ENCODE measurements at places on chromosomes 2 and 18.

GRCh38 chr2:26989156-26989555 lies 18.7 kb downstream of the MAPRE3 start:
- DNase-seq = no peak

- no peak for DNase-seq
These were observed 55.7 kb upstream of the SLC39A10 start for GRCh38 chr2:195601361-195601760.

- DNase-seq = no peak
These were observed 8.1 kb upstream of the PSTPIP2 start for GRCh38 chr18:46080156-46080555.

DNA sequence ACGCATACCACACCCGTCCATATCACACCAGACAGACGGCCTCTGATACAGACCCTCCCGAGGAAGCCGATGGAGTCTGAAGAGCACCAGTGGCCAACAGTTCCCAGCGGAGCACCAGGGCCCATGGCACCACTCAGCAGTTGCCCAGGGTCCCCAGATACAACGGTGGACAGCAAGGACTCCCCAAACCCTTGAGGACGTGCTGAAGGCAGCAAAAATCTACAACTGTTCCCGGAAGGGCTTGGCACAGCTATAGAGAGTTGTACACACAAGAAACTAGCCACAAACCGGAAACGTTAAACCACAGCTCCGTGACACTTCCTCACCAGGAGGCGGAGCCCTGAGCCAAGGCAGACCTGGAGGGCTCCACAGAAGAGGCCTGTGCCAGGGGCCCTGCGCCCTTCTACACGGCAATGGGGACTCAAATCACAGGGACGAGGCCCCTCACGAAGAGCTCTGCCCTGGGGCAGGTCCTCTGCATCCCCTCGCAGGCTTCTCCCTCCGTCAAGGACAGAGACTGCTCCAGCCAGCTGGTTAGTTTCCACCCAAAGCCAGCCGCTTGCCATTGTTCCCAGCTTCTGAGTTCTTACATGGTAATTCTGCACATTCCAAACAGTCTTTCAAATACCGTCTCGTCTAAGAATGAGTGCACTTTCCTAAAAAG lies 133.4 kb downstream of the HDAC4 start:
- DNase-seq = peak; percentile 96

DNA sequence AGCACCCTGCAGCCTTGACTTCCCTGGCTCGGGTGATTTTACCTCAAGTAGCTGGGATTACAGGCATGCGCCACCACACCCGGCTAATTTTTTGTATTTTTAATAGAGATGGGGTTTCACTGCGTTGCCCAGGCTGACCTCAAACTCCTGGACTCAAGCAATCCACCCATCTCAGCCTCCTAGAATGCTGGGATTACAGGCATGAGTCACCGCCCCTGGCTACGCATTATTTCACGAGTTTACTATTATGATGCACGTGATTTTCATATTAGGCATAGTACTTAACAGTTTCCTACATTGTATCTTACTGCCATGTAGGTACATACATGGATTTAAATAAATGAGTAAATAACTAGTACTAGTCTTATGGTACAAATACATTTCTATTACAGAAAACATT lies 4.4 kb downstream of the DYNC2LI1 start:
- no peak for DNase-seq

DNA sequence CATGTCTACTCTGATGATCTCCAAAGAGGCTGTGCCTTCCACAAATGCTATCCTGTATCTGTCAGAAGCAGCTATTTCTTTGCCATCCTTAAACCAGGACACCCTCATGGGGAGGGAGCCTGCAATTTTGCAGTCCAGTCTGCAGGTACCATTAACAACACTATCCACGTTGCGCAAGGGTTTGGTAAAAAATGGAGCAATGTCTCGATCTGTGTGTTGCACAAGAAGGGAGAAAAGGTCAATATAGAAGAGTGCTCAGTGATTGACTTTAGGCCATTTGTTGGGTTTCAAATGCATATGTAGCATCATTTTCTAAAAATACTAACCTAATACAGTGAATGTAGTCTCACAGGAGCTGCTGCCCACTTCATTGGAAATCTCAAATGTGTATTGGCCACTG lies 74.3 kb downstream of the TTN start:
- DNase-seq = no peak

GRCh38 chr2:231688719-231689118 lies 19.6 kb upstream of the PTMA start:
- no peak for DNase-seq

DNA sequence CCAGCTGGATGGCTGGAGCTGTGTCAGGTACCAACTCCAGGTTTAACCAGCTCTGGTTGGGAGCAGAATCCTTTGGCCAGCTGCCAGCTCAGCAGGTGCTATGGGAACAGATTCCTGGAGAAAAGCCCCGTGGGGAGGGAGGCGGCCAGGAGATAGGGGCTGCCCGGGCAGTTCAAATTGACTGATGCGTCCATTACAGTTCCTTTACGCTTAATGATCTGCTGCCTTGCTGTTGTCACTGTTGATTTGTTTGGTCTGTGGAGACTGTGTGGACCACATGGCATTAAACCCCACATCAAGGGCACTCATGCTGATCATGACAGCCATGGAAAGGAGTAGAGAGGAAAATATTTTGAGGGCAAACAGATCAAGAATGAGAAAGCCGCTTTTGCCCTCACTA lies 200.0 kb downstream of the TSN start:
- no peak for DNase-seq

DNA sequence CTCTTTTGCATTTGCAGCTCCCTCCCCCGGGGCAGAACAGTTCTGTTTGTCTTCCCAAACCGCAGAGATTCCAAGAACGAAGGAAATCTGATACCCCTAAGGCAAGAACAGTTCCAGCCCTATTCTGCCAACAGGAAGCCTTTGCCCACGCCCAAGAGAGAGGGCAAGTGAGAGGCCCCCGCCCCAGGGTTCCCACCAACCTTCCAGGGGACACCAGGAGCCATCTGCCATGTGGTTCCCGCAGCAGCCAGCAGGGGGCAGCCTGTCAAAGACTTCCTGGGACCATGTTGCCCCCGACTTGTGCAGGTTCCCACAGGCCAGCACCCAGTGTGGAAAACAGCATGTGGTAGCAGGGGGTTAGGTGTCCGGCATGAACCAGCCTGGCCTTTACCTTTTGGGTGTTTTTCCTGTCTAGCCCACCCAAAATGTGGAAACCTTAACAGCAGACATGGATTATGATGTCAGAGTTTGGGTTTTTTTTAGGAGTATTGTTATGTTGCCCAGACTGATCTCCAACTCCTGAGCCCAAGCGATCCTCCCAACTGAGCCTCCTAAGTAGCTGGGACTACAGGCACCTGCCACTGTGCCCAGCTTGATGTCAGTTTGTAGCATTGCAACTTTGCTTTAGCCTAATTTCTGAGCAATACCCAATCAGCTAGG lies 21.7 kb upstream of the EFHD1 start:
- peak; percentile 65 for DNase-seq

- no peak for DNase-seq
These were observed 1333.3 kb upstream of the SLC39A10 start for GRCh38 chr2:194323740-194324139.

- no peak for DNase-seq
These were observed 27.7 kb downstream of the EIF2AK3 start for GRCh38 chr2:88599527-88599926.

- no peak for DNase-seq
These were observed 43.0 kb upstream of the FOSL2 start for GRCh38 chr2:28349546-28350165.

- no peak for DNase-seq
These were observed 17.8 kb upstream of the ASAP2 start for GRCh38 chr2:9188823-9189222.

DNA sequence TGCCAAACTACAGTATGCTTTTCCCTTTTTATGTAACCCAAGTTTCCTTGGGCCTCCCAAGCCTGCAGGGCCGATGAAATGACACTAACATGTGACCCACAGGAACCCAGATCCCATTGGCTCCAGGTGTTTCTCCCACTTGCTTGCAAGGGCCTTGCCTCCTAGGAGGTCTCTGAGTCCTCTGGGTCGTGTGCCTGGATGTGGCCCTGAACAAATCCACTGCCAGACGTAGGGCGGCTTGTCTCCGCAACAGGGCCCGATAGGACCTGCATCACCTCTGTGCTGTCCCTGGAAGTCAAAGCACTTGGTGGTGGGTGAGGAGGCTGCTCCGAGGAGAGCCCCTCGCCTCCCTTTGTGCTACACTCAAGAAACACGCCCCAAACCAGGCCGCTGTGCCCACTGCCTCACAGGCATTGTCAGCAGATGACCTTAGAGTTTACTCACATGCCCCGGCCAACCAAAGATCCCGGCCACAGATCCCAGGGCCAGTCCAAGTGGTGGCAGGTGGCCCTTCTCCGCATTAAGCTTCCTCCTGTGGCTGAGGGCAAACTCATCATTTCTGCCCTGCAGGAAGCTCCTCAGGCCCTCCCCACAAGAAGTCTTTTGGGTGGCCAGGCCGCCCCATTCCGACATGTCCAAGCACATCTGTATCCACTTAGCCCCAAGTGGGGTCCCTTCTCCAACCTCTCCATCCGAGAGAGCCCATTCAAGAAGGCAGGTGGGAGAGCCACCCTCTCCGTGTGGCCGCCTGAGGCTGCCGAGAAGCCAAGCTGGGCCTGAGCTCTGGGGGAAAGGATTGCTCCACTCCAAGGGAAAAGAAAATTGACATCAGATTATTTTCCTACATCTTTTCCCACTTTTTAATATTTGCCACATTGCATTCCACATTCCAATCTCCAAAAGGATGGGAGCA lies 76.7 kb downstream of the GFPT1 start:
- no peak for DNase-seq

GRCh38 chr2:202178346-202178958 lies 59.9 kb downstream of the SUMO1 start:
- peak; percentile 66 for DNase-seq

- peak; percentile 87 for DNase-seq
These were observed 923 bp downstream of the FIGLA start for GRCh38 chr2:70789304-70790135.

DNA sequence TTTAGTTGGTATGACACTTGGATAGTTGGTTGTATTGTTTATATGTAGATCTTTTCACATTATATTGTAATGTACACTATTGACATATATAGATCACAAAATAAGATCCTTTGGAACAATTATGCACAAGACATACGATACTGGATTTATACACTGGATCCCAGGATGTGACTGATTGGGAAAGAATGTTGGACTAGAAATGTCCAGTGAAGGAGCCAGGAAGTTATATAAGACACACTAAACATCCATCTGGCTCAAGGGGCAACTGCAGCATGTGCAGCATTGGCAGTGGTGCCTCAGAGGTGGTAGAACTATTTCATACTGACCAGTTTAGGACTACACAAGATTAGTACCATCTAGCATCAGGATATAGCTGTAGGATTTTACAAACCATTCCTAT lies 104.9 kb downstream of the TRABD2A start:
- DNase-seq = no peak

GRCh38 chr18:52200406-52200805 lies 139.6 kb upstream of the DCC start:
- no peak for DNase-seq

DNA sequence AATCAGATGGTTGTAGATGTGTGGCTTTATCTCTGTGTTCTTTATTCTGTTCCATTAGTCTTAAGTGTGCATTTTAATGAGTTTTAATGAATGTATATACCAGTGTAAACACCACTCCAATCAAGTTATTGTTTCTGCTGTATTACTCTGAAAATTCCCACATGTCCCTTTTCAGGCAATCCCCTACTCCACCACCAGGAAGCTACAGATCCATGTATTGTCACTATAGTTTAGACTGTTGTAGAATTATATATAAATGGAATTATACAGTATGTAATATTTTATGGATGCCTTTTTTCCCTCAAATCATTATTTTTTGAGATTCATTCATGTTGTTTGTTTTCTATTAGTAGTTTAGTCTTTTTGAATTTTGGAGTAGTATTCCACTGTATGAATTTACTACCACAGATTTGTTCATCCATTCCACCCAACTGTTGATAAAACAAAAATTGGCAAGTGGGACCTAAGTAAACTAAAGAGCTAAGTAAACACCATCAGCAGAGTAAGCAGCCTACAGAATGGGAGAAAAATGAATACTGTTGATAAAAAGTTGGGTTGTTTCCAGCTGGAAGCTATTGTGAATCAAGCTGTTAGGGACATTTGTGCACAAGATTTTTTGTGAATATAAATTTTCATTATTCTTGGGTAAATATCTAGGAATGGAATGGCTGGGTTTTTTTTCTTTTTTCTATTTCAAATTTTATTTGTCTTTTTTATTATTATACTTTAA lies 262.0 kb downstream of the CAMKMT start:
- no peak for DNase-seq

DNA sequence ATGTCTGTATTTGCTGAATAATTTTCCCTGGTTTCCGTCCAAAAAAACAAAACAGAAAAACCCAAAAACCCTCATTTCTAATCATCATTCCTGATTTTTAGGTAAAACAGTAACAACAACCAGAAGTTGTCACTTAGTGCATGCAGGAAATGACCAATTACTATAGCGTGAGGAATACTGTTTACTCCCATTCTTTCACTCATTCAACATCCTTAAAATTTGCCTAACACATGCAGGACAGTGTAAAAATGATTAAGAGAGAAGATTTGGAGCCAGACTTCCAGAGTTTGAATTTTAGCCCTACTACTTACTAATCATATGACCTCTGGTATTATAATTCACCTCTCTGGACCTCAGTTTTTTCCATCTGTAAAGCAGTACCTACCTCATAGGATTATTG lies 83.1 kb downstream of the FIGN start:
- DNase-seq = no peak

DNA sequence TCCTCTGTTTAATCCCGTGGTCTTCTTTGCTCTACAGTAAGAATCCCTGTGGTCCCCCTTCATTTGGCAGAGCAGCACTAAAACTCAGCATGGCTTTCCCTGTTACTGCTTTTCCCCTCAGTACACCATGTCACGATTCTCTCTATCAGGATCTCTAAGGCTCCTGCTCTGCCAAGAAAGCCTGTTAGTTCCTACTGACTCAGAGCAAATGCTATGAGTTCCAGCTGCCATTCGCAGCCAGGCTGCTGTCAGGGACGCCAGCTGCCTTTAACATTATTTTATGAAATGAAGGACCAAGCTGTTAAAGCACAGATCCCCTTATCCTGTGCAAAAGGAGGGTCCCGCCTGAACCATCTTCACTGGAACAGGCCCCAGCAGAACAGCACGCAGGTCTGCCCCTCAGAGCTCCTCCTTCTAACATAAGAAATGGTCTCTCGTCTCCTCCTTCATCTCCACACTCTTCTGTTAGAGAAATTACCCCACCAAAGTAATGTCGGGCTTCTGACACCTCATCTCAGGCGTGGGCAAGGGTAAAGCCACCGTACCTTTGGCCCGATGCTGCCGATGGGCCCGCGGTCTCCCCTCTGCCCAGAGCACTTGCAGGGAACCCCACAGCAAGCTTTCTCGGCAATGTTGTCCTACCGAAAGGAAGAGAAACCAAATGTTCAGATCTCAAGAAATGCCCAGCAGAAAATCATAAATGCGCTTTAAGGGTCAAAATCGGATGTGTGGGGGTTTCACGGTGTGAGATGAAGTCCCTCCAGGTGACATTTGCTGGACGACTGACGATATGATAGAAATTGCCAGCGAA lies 52.6 kb downstream of the COL6A3 start:
- DNase-seq = no peak

- no peak for DNase-seq
These were observed 4.7 kb downstream of the PLCL1 start for GRCh38 chr2:197809064-197809463.

All from activated CD4-positive, alpha-beta T cell treated with anti-CD3 and anti-CD28 coated beads, Interleukin-2, amount 50 U/mL, for 16 hours (primary cell).